NCI-H510A treated with DMSO at 0.1 percent for 48 hours (cell line): ENCODE measurements at places on chromosomes 7 and 10.

- DNase-seq = no peak
Observed at GRCh38 chr10:125482108-125482507, 200.9 kb downstream of the TEX36 start.

GRCh38 chr7:100584054-100584682 is 1.8 kb downstream of the LRCH4 start:
- no peak for DNase-seq

DNA sequence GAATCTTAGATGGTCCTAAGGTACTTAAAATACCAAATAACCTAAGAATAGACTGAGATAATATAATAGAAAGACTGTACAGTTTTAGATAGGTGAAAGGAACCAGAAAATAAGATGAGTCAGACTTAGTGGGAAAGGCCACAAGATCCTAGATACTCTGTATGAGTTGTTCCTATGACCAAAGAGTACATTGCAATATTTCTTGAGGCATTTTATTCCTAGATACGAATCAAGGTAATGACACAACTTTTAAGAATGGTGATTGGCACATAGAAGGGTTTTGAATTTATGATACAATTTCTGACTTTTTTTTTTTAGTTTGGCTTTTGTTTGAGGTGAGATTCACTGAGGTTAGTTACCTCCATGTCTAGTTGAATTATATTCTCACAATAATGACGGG is 30.2 kb downstream of the MGAM start:
- DNase-seq = no peak

DNA sequence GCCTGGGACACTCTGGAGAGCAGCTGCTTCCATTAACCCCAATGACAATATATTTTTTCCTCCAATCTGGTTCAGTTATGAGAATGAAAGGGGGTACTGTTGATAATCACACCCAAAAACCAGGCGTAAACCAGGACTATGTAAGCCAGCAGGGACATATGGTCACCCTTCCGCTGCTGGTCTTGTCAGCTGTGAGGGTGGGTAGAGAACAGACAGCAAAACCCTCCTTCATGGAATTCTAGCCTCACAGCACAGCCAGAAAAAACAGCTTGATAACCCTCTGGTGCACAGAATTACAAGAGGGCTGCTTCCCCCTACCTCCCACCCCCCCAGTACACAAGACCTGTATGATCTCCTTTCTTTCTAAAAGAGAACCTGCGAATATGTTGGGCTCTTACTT is 368.8 kb upstream of the ZMIZ1 start:
- DNase-seq = no peak

- DNase-seq = no peak
Observed at GRCh38 chr7:111215550-111215949, 124.6 kb downstream of the LRRN3 start.

DNA sequence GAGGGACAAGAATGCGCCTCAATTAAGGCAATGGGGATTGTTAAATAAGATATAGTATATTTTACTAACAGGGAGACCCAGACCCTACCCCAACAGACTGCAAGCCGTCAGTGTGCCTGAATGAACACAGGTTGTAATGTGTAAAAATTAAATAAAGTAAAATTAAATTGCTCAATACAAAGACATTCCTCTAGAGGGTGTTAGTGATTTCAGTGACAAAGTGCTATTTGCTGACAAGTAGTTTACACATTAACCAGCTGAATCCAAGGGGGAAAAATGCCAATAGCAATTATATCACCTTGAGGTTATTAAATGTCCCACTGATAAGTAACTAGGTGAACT is 110.5 kb downstream of the EBF3 start:
- no peak for DNase-seq

DNA sequence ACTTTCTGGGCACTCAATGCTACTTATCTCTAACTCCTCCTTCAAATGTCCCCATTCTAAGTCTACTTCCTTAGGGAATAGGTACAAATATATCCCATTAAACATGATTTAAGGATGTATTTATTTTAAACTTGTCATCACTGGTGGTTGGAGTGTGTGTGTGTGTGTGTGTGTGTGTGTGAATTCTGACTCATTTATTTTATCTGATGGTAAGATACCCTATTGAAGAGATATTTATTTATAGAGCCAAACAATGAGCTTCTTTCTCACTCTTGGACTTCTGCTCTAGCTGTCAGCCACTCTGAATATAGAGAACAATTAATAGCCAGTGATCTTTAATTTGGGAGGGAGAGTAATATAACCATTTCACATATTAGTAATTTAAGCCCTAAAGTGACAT is 17.8 kb upstream of the MAGI2 start:
- DNase-seq = no peak

GRCh38 chr10:70357565-70357964 is 24.9 kb downstream of the LRRC20 start:
- DNase-seq = no peak
